ENCODE measurements at places on chromosomes 11 and 22.

DNA sequence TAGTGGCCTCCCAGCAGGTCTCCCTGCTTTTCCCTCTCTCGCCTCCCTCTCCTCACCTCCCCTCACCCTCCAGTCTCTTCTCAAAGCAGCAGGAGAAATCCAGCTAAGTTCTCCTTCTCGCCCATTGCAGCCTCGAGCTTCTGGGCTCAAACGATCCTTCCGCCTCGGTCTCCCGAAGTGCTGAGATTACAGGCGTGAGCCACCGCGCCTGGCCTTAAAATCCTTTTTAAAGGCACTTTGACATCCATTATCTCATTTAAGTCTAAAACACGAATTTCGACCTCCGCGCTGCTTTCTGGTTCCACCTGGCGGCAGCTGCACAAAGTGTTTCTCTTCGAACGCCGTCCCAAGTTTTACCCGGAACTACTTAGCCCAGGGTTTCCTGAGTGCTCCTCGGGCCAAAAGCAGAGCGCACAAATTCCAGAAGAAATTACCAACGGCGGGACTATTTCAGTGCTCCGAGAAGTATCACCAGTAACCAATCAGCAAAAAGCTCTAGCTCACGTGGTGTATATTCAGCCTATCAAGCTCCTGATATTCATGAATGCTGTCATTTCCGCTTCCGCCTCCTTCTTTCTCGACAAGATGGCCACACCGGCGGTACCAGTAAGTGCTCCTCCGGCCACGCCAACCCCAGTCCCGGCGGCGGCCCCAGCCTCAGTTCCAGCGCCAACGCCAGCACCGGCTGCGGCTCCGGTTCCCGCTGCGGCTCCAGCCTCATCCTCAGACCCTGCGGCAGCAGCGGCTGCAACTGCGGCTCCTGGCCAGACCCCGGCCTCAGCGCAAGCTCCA lies at the start of gene EIF3F:
TSS of gene EIF3F (plus strand) at position 570 of the 792 bp plus-strand sequence. CDS start at position 586, 16 bp downstream.
- peak; percentile 90 for DNase-seq

- no peak for DNase-seq
Observed at GRCh38 chr11:125463590-125464269, 32.3 kb downstream of the FEZ1 start.

DNA sequence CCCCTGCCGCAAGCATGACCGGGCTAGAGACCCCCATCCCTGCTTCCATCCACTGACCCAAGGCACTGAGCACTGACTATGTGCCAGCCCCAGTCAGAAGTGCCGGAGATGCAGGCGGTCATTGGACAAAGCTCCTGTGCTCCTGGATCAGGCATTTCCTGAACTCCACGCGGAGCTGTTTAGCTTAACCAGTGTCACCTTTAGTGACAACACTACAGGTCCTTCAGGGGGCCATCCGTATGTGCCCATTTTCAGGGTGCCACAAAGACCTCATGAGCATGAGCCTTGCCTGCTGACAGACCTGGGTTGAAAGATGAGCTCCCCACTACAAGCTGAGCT lies 63.0 kb upstream of the FGF3 start:
- DNase-seq = no peak

GRCh38 chr11:131591051-131591461 lies 220.6 kb downstream of the NTM start:
- DNase-seq = no peak

- DNase-seq = no peak
Observed at GRCh38 chr11:62400760-62401159, 18.1 kb upstream of the SCGB1A1 start.

DNA sequence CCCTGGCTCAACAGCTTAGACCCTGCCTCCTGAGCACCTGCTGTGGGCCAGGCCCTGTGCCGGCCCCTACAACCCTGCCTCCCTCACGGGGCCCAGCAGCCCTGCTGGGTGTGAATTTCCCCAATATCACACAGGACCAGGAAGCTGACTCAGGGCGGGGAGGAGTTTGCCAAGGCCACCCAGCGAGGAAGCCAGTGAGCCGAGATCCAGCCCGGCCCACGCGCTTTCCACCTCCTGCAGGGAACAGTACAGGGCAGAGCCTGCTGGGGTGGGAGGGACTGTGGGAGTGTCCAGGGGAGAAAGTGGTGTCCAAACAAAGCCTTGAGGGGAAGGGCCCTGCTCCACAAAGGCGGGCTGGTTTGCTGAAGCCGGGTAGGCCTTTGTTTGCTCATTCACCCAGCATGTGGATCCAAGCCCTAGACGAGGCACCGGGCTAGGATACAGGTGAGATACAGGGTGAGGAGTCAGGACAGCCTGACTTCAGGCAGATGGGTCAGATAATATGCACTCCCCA lies 26.8 kb downstream of the RPL3 start:
- no peak for DNase-seq

DNA sequence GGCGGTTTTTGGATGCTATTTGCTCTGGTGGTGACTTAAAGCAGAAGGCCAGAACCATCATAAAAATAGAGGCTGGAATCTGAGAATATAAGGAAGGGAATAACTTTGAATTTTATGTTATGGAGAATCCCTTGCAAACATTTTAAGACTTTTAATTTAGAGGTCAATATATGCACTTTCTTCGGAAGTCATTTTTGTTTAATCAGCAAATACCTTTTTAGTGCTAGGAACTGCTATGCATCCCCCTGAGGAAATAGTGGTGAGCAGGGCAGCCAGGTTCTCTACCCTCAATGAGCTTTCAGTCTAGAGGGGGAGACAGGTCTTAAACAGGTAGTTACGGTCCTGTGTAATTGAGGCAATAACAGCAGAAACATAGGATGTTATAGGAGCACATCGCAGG lies 266.5 kb upstream of the MPPED2 start:
- no peak for DNase-seq

DNA sequence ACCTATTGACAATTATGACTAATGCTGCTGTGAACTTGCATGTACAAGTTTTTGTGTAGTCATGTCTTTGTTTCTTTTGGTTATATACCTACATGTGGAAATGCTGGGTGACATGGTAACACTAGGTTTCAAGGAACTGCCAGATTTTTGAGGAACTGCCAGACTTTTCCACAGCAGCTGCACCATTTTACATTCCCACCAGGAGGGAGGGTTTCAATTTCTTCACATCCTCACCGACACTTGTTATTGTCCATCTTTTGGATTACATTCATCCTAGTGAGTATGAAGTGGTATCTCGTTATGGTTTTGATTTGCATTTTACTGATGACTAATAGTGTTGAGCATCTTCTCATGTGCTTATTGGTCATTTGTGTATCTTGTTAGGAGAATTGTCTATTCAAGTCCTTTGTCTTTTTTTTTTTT lies 13.3 kb downstream of the CLDN5 start:
- DNase-seq = no peak

DNA sequence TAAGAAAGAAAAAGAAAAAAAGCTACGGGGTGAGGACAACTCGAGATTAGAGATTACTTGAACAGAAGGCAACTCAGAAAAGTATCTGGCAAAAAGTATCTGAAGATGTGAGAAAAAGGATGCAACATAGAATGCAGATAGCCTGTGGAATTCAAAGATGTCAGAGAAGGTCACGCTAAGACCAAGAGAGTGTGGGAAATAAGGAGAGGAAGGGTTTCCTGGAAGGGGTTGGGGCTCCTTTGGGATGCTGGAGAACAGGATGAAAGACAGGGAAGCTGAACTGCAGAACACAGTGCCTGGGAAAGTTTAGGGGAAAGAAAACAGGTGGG lies 1.2 kb downstream of the GUCY1A2 start:
- no peak for DNase-seq

DNA sequence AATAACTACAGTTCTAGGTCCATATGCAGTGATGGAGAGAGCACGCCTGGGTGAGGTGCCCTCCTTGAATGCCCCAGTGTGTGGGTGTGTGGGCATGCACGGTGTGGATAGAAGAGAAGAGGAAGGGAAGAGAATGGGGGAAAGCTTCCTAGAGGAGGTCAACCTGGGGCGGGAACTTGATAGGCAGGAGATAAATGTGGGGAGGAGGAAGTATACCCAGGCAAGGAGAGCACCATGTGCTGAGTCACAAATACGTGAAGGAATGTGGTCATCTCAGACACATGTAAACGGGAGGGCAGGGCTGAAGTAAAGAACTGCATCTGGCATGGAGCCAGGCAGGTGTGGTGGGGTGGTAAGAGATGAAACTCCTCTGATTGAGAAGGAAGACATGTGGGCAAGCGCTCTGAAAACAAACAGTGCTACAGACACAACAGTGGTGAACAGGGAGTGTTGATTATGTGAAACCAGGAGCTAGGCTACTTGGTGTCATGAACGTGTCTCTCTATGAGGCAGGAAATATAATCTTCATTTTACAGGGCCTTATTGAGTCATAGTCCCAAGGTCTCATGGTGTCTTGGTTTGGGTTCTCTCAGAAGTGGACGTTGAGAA lies 61.5 kb upstream of the EED start:
- peak; percentile 68 for DNase-seq

- DNase-seq = no peak
Observed at GRCh38 chr22:19765477-19766239, 5.1 kb downstream of the TBX1 start.

- no peak for DNase-seq
Observed at GRCh38 chr11:3106736-3107524, 49.7 kb upstream of the CARS1 start.

DNA sequence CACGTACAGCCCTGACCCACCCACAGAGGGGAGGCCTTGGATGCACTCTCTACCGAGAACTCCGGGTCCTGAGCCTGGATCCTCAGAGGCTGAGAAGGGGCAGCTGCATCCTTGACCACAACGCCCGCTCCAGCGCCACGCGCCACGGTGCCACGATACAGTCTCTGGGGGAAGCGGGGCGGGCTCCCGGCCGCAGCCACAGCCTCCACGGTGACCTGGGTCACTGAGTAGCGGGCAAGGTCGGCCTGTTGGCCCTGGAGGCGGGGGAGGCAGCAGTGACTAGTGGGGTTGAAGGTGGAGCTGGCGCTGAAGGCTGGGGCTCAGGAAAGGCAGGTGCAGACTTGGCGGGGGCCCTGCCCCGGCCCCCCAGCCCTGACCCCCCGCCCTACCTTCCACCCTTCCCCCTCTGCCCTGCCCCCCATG lies 3.9 kb upstream of the IRF7 start:
- no peak for DNase-seq

DNA sequence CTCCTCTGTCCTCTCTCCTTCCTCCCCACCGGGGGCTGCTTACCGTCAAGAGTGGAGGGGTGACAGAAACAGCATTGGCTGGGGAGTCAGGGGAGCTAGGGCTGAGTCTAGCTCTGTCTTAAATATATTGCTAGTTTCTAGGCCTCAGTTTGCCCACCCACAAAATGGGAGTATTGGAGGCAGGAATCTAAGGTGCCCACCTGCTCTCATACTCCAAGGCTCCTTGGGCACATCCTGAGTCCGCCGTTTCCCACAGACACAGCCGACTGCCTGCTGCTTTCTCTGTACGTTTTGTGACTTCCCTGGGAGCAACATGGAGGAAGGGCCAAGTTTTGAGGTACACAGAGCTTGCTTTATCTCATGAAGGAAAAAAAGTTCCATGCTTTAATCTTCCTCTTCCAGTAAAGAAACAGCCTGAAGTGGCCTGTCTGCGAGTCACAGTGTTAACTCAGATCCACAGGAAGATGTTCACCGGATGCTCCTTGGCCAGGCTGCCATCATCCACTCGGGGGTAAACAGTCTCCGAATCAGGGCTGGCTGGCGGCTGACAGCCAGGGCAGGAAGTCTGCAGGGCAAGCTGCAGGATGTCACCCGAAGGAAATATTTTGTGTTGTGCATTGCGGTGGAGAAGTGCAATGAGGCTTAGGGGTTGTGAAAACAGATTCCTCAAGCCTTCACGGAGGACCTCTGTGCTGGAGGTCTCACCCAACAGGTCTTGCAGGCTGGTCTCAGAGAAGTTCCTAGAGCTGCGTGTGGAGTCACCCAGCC lies 11.0 kb upstream of the CERK start:
- no peak for DNase-seq

DNA sequence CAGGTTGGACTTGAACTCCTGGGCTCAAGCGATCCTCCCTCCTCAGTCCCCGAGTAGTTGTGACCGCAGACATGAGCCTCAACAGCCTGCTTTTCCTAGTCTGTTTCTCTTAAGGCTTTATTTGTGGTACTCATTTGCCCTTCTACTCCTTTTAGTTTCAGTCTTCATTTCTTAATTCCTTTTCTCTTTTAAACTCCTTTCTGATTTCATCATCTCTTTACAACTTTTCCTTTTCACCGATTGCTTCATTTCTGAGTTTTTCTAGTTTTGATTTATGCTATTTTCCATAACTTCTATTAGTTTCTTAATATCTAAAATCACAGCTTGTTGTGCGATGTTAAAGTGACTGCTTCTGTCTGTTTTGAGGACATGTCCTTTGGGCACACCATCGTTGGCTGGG lies 17.3 kb upstream of the MRGPRF start:
- DNase-seq = no peak

DNA sequence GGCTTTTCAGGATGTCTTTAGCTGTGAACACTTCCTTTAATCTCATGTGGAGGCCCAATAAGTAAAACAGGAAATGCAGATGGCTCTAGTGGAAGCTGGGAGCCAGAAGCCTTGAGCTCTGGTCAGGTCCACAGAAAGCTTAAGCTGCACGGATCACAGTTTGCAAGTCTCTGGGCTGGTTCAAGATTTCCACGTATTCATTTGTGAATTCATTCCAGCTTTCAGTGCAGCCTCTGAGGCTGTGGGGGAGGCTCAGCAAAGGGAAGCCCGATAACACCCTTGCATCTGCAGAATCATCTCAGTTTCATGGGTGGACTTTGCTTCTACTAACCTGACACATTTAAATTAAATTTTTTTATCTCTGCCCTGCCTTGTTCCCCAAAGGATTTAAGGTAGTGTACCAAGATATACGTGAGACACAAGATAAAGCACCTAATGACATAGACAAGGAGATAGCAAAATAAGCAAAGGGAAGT lies 65.6 kb downstream of the ISX start:
- no peak for DNase-seq

DNA sequence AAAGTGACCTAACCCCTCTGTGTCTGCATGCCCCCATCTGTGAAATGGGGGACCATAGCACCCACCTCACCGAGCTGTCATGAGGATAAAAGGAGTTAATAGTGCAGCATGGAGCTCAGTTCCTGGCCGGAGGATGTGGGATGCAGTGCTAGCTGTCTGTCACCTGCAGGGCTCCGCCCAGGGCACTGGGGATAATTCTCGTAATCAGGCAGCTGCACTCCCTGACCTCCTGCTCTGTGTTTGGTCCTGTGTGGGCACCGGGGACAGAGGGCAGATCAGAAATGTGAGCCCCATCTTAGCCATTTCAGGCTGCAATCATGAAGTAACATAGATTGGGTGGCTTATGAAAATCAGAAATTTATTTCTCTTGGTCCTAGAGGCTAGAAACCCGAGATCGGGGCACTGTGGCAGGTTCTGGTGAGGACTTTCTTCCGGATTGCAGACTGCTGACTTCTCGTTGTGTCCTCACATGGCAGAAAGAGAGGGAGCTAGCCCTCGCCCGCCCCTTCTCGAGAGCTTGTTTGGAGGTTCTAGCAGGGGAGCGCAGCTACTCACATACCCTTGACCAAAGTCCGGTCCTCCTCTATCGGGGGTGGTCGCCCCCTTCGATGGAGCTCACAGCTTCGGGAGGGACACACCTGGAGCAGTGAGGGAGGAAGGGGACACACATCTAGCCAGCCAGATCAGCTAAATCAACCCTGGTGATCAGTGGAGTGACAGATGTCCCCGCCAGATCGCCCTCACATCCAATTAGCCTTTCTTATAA lies 3.2 kb downstream of the KCTD17 start:
- DNase-seq = no peak

- DNase-seq = no peak
Observed at GRCh38 chr11:83392556-83392955, 106.4 kb upstream of the CCDC90B start.

GRCh38 chr11:69684651-69685050 lies 9.5 kb upstream of the LTO1 start:
- DNase-seq = no peak

GRCh38 chr22:42300259-42301076 lies 30.0 kb upstream of the TCF20 start:
- peak; percentile 6 for DNase-seq
